Ascending aorta (tissue), 2 donors: ENCODE measurements at places on chromosomes 6 and 20. TPM values are rescaled to one million over a fixed set of nuclear protein-coding genes. Genes with fewer than 3 reads are reported as not detected.

GRM1 gene
- total RNA-seq, result not detected

GPR63 gene
- 0.85 TPM for total RNA-seq

ADGRF1 gene
- total RNA-seq, result not detected

TULP1 gene
- not detected for total RNA-seq

CAP2 gene
- 7.1 TPM for total RNA-seq

CDSN gene
- total RNA-seq, result not detected

TBC1D7 gene
- 79.5 TPM for total RNA-seq

ZC2HC1B gene
- not detected for total RNA-seq

LHFPL5 gene
- not detected for total RNA-seq

TRIM15 gene
- not detected for total RNA-seq

NHSL1 gene
- total RNA-seq, result 10.4 TPM
